ENCODE measurements at places on chromosomes 4 and X.

GRCh38 chr4:151797131-151797530, 36.3 kb upstream of the GATB start:
- DNase-seq, result no peak

DNA sequence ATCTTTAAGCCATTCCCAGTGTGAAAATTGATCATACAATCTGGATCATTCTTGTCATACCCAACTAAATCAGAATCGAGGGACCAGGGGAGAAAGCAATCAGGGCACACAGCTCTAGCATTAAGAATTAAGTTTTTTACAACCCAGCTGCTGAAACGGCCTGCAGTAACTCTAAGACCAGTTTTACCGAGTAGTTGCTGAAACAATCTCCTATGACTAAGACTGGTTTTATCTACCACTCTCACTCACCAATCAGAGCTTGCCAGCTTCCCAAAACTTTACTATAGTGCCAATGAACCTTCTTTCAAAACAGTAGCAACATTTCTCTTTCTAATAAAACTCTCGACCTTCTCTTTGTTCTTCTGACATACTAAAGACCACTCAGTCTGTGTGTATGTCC, 2.8 kb upstream of the SAP30 start:
- no peak for DNase-seq

DNA sequence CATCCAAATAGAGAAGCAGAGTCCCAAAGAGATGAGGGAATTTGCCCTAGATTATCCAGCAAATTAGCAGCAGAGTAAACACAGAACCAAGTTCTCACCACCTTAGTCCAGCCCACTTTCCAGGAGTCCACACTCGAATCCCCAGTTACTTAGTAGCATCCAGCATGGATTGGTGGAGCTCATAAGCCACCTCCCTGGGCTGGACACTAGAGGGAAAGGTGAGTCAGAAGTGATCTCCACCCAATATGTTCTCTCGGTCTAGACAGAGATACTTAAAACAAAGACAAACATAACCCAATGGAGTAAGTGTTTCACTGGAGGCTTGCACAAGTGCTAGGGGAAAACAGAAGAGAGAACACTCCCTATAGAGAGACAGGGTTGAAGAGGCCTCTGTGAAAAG, 105.1 kb upstream of the CPEB2 start:
- no peak for DNase-seq

- no peak for DNase-seq
These were observed 175.2 kb downstream of the ADGRL3 start for GRCh38 chr4:61375301-61375700.

DNA sequence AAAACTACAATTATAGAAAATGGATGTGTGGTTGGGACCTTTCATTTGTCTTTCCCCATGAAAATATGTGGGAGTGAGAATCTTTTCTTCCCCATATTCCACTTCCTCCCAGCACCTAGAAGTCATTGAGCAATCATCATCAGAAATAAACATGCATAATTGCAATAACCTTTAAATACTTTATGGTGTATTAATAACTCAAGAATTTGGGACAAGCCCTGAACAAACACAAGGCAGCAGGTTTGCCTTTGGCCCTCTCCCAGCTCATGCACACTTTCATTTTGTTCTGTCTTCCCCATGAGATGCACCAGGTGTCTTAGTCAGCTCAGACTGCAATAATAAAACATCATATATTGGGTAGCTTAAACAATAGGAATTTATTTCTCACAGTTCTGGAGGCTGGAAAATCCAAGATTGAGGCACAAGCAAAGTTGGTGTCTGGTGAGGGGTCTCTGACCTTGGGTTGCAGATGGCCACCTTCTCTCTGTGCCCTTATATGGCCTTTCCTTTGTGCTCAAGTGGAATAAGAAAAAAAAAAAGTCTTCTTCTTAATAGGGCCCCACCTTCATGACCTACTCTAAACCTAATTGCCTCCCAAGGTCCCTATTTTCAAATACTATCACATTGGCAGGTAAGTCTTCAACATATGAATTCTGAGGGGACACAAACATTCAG, 34.7 kb upstream of the TMEM184C start:
- no peak for DNase-seq

DNA sequence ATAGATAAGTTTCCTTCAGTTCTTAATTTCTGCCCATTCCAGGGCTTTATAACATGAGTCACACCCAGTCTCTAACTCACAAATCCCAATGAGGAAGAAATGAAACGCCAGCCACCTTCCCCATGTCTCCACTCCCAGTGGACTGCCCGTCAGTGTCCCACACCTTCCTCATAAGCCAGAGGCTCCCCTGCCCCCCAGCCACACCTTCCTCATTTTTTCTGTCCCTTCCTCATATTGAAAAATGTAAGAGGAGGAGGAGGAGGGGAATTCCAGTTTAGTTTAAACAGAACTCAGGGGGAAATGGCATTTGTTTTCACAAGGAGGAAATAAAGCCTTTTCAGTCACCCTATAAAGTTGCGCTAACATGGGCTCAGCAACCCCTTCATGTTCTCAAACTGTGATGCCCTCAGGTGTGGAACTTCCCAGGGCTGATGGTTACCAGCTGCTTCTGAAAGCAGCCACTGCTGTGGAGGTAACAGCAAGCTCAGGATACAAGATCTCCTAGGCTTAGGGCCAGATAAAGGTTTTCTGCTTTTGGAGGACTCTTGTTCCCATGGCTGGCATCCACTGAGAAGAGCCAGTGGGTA, 97.8 kb downstream of the PARM1 start:
- no peak for DNase-seq

DNA sequence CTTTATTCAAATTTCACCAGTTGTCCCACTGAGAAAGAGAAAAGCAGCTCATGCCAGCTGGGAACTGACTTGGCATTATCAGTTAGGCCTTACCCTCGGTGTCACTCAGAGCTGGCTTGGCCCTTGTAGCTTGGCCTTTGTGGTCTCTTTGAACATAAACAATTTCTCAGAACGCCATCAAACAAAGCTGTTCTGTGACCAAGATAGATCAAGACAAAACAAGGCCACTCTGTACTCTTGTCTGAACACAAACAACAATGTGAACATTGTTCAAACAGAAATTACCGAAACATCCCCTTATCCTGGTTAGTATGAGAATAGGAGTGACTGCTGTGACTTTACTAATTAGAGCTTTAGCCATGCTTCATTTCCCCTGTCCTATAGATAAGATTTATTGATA, 57.2 kb downstream of the DIPK2B start:
- no peak for DNase-seq

DNA sequence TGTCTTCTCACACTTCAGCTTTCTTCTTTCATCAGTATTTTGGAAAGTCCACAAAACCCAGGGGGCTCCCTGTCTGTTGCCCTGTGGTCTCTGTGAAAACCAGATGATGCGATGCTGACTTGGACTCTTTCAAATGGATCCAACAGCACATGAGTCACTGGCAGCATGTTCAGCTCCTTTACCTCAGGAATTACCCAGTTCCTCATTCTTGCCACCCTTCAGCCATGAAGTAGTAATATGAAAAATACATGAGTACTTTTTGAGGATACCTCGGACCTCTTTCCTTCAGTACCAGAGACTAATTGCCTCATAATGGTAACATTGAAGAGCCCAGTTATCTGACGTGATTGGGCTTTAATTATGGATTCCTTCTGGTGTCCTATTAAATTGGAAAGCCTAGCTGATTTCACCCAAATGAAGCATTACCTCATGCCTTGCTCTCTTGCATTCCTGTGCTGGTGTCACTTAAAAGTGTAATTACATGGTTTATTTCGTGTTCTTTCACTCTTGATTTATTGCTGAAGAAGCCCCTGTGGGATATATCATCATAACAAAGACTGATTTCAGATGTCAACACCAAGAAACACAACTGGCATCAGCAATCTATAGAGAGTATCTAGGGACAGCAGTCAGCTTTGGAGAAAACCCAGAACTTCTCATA, 63.4 kb downstream of the NFKB1 start:
- peak; percentile 18 for DNase-seq

GRCh38 chr4:38280323-38280706, 320.1 kb downstream of the PTTG2 start:
- no peak for DNase-seq

DNA sequence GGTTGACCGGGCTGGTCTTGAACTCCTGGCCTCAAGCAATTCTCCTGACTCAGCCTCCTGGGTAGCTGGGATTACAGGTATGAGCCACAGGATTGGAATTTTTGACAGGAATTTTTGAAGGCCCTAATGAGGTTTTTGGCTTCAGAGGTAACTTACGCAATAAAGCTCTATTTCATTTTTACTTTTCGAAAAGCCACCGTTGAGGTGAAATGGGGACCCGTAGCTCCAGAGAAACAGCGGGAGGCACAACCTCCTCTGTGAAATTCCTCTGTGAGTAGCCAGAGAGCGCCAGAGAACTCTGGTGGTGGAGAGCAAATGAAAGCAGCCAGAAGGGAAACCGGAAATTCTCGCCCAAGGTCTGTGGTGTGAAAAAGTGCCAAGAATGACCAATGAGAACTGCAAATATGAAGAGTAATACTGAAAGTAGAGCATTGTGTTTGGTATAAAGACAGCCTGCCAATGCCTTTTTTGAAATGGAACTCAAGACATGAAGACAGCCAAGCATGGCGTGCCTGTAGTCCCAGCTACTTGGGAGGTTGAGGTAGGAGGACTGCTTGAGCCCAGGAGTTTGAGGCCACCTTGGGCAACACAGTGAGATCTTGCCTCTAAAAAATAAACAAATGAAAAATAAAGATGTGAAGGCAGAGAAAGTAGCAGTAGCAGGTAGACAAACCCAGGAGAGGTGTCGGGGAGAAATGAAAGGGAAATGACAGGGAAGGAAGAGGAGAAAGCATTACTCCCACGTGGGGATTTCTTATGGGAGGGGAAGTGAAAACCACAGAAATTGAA, 33.0 kb upstream of the TMEM131L start:
- DNase-seq, result no peak

- DNase-seq, result no peak
These were observed 2.6 kb downstream of the DTHD1 start for GRCh38 chr4:36283912-36284465.

DNA sequence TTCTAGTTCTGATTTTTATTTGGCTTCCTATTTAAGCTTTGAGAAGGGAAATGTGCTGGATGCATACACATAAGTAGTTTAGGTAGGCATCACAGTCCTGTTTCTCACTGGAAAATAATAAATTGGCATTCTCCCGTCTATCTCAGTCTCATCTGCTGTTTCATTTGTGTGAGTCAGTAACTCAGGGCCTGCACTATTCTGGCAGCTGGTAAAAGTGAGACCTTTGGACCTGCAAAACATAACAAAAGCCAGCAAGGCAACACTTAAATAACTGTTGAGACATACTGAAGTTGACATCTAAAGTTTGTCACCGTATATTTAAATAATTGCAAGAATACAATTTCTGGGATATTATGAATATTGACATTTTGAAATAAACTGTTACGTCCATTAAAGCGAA, 8.6 kb upstream of the UBQLN2 start:
- DNase-seq, result no peak

- DNase-seq, result no peak
These were observed 211.3 kb downstream of the PALLD start for GRCh38 chr4:168708108-168708507.

DNA sequence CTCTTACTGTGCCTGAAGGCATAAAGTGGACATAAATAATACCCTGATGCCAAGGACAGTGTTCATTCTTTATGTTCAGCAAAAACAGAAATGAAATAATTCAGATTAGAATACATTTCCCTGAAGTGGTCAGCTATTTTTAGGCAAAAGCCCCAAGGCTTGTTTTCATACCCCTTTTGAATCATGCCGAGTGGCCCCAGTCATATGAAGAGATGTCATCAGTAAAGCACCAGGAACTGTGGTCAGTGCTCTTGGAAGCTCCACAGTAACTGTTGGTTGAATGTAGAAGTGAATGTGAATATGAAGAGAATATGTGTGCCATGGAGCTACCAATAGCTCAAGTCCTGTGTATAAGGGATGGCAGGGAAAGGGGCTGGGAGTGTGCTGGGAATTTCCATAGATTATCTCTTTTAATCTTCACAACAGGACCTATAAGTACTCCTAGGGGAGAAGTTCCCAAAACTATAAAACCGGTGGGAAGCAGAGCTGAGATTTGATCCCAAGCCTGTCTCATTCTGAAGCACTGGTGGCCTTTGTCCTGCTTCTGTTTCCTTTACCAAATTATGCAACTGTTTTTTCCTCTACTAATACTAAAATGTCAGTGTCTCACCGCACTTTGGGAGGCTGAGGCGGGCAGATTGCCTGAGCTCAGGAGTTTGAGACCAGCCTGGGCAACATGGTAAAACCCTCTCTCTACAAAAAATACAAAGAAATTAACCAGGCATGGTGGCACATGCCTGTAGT, 52.6 kb downstream of the FNIP2 start:
- DNase-seq, result no peak

GRCh38 chrX:155334486-155335336, at the start of gene CLIC2:
Gene CLIC2, minus strand, starts transcription at chrX:155334614. Its CDS starts 187 bp downstream, at chrX:155334427.
- peak; percentile 59 for DNase-seq

Measured in AG04450 (cell line).